ENCODE measurements at places on chromosomes 2 and 18. TPM values are rescaled to one million over a fixed set of nuclear protein-coding genes. Genes with fewer than 3 reads are reported as not detected.

Gene TMEM17
- polyA plus RNA-seq, result 2.0 TPM

- peak; percentile 54 for DNase-seq
Observed at GRCh38 chr2:210546424-210547208, 9.8 kb upstream of the CPS1 start.

DNA sequence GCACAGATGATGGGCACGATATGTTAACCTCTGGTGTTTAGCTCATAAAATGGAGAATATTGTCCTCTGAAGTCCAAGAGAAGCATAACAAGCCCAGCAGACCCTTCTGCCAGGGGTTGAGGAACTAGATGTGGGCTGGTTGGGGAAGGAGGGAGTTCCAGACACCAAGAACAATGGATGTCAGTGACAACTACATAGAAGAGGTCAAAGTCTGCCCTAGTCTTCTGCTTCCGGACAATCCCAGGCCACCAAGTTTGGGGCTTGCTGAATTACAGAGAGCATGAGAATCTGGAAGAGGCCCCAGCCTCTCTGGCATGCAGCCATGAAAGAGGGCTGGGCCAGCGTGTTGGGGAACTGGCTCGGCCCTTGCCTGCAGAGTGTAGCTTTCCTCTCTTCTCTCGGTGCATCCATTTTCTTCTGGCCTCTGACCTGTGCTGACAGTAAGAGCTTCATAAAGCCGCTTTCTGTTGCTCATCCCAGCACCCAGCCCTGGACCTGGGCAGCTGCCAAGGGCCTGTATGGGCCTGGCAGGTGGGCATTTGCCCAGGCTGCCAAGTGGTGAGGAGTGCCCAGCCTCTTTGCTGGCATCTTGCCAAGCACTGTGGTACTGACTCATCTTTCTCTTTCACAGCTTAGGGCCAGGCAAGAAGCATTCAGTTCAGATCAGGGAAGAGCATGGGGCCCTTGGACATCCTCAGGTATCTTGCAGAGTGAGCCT, 14.6 kb upstream of the LAPTM4A start:
- DNase-seq, result peak; percentile 64

DNA sequence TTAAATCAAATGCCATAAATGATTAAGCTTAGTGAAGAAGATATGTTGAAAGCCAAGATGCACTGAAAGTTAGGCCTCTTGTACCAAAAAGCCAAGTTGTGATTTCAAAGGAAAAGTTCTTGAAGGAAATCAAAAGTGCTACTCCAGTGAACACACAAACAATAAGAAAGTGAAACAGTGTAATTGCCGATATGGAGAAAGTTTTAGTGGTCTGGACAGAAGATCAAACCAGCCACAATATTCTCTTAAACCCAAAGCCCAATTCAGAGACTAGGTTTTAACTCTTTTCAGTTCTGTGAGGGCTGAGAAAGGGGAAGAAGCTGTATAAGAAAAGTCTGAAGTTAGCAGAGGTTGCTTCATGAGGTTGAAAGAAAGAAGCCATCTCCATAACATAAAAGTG, 101.8 kb upstream of the RPE start:
- no peak for DNase-seq

- no peak for DNase-seq
Observed at GRCh38 chr2:197211881-197212342, 98.7 kb downstream of the ANKRD44 start.

DNA sequence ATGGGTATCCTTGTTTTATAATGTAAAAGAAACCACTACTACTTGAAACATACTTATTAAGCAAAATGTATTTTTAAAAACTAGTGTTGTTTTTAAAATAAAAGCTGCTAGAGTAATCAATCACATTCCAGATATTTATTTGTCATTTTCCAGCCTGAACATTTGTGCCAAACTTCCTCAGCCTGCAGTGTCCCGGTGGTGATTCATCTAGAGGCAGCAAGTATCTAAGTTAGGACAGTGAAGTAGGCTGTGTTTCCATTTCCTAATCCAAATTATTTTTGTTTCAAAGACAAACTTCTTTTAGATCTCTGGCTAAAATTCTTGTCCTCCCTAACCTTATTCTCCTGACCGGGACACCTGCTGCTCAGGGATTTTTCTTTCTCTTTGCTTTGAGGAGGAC, 12.8 kb upstream of the GCG start:
- DNase-seq, result no peak

Gene MERTK
- 3.8 TPM for polyA plus RNA-seq

GRCh38 chr2:147204102-147204501, 640.7 kb upstream of the ACVR2A start:
- no peak for DNase-seq

Gene ITPRID2
- polyA plus RNA-seq, result 27.8 TPM

- no peak for DNase-seq
Observed at GRCh38 chr2:171297956-171298355, 135.8 kb downstream of the METTL8 start.

GRCh38 chr18:58884680-58885079, 20.0 kb downstream of the ZNF532 start:
- no peak for DNase-seq

Gene KCNE4
- 3.3 TPM for polyA plus RNA-seq

Gene RIT2
- polyA plus RNA-seq, result not detected

DNA sequence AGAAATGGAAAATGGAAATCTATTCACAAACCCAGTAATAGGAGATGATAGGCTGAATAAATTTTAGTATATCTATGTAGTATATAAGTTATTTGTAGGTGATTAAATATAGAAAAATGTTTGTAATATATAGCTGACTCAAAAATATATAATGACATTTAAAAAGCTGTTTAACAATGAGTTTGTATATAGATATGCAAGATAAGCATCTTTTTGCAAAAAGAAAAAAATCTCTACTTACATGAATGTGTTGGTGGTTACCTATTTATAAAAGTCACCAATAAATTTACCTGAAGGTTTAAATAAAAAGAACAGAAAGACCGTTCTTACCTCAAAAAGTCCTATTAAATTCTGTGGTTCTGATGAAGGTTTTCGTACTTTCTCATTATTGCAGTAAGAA, 71.3 kb downstream of the LRPPRC start:
- DNase-seq, result no peak

Gene ASB18
- 1.2 TPM for polyA plus RNA-seq

Gene CNGA3
- polyA plus RNA-seq, result not detected

Gene ZNF638
- polyA plus RNA-seq, result 69.9 TPM

Gene UGT1A6
- not detected for polyA plus RNA-seq

Gene CREB1
- 6.2 TPM for polyA plus RNA-seq

DNA sequence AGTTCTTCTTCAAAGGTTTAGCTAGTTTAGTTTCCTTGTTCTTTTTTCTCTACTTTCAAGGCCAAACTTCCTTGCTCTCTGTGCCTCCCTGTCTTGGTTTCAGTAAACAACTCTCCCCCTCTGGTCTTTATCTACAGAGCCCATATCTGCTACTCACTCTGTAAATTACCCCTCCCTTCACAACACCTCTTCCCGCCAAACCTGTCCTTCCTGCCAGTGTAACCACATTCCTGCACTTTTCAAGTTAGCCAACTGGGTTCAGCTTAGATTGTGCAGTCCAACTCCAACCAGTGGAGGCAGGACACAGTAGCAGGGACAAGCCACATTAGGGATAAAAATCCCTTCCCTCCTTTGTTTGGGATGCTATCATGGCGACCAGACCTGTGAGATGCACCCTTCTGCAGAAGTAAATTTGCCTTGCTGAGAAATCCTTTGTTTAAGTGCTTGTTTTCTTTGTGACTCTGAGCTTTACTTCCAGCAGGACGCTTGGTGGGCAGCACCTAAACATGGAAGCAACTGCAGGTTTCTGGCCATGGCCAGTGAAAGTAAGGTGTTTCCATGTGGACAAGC, 706.0 kb downstream of the KCNJ3 start:
- DNase-seq, result no peak

DNA sequence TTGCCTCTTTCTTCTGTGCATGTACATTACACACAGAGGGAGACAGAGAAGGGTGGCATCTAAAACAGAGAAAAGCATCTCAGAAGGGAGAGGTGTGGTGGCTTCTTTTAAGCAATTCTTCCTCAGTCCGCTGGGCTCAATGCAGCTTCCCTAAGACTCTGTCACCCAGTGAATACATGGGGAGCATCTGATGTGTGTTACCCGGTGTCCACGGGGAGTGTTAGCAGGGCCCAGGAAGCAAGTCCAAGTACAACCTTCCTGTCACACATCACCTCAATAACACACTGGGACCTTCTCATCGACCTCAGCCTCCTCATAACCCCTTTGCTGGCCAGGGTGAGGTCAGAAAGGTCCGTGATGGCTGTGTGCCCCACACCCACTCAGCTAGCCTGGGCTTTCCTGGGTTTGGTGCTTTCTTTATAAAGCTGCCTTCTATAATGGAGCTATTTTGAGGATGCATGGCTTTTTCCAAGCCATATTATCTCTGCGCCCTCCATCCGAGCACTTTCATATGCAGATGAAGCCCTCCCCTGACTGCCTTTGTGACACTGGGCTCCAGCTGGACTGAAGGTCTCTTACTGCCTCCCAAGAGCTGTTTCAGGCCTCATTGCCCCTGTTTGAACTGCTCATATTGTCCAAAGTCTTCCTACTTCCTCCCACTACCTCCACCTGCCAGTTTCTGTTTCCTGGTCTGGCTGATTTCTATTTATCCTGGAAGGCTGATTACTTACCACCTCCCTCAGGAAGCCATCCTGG, 21.4 kb downstream of the TNFRSF11A start:
- DNase-seq, result no peak

DNA sequence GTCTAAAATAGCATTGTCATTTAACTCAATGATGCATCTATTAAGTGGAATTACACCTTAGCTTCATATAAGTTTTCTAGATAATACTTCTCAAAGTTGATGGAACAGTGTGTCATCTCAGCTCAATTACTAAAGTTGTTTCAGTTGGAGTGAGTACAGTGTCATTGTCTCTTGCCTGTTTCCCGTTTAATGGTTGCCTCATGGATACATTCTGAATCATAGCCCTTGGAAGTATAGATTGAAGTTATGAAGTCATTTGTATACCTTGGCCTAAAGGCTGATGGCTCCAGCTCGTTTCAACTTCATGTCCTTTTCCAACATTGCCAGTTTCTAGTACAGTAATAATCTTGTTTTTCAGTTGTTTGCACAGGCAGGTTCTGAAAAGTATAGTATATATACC, 130.5 kb upstream of the NOSTRIN start:
- DNase-seq, result no peak

Gene XIRP2
- 50.4 TPM for polyA plus RNA-seq

DNA sequence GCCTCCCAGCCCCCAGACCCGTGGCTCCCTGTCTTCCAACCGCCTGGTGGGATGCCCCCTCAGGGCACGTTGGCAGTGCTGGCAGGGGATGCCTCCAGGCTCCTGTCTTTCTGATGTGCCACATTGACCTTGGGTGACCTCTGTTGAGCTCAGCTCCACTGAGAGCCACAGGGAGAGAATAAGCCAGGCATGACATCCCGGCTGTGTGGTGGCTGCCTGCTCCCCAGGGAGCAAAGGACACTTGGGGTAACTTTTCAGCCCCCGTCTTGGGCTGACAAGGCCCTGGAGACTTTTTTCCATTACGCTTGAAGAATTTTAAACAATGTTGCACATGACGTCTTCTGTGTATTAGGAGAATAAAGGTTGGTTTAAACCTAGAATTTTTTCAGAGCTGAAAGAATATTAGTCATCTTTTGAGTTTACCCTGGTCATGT, 246.0 kb downstream of the TSN start:
- no peak for DNase-seq

- no peak for DNase-seq
Observed at GRCh38 chr2:7835693-7836680, 845.9 kb upstream of the ID2 start.

DNA sequence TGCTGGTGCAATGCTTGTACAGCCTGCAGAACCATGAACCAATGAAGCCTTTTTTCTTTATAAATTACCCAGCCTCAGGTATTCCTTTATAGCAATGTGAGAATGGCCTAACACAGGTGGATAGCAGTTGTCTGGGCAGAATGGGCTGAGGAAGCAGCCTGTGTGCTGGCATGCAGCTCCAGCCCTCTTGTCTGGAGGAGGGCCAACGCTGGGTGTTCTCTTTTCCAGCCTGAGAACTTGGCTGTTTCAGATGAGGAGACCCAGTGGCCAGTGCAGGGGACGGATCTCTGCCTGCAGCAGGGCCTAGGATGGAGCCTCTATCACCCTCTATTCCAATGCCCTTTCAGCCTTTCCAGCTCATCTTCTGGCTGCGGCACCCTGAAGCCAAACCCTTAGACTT, 58.8 kb downstream of the CTIF start:
- no peak for DNase-seq

- DNase-seq, result no peak
Observed at GRCh38 chr2:3633982-3634595, 23.9 kb upstream of the ALLC start.

DNA sequence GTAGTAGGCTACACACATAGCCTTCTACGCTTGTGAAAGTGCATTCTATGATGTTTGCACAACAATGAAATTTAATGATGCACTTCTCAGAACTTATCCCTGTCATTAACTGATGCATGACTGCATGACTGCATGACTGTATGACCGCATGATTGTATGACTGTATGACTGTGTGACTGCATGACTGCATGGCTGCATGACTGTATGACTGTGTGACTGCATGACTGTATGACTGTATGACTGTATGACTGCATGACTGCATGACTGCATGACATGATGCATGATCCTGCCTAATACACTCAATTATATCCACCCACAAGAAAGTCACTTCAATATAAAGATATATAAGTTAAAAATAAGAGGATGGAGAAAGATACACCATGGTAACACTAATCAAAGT, 365.4 kb upstream of the FSIP2 start:
- DNase-seq, result no peak

DNA sequence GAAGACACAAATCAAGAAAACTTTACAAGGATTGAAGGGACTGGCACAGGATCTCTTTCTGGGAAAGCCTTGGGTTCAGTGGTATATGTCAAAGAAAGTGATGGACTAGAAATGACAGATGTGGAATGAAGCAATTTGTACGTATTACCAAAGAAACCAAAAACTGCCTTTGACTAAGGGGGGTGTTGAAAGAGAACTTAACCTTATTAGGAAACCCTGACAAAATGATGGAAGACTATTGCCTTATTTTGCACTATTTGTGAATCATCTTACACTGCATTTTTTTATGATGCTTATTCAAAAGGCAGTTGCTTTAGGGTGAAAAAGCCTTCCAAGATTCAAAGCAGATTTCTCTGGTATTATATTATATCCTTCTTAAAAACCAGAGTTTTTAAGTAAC, 4.0 kb downstream of the TSGA10 start:
- no peak for DNase-seq

DNA sequence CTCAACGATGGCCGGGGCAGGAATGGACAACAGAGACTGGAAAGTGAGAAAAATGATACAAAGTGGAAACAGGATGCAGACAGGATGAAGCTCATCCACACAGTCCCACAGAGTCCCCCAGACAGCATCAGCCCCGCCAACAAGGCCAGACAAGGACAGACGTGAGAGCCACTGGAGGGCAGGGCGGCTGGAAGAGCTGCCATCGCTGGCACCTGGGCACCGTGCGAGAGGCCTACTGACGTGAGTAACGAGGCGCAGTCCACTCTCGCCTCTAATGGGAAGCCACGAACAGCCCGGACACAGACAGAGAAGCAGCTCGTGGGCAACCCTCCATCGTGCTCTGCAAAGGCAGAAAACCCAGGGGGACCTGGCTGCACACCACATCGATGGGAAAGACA, 17.1 kb downstream of the HDAC4 start:
- peak; percentile 18 for DNase-seq

Gene SLC23A3
- polyA plus RNA-seq, result 0.59 TPM

Gene STPG4
- not detected for polyA plus RNA-seq

GRCh38 chr2:215003001-215003400, 135.4 kb downstream of the ABCA12 start:
- DNase-seq, result peak; percentile 12

Measured in right cardiac atrium (tissue), 5 donors.